NCI-H187 (cell line): ENCODE measurements at places on chromosomes 13 and 19.
A peak's percentile ranks its signal among the peaks of the same experiment; 100 is the strongest.

GRCh38 chr19:40578442-40578908 is 1.8 kb downstream of the SHKBP1 start:
- DNase-seq = no peak

DNA sequence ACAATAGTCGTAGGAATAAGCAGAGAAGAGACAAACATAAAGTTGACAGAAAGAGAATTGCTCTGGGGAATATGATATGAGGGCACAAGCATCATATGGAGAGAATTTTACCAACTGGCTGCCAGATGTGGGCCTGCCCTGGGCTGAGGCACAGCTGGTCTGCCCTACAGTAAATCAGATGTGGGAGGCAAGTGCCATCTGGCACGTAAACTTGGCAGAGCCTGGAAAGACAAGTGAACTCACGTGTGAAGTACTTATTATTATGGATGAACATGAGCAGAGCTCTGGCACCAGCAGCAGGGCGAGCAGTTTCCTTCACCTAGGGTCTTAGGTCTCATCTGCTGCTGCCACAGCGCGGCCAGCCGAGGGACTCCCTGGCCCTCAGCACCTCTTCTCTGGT is 20.6 kb downstream of the PCDH8 start:
- no peak for DNase-seq

DNA sequence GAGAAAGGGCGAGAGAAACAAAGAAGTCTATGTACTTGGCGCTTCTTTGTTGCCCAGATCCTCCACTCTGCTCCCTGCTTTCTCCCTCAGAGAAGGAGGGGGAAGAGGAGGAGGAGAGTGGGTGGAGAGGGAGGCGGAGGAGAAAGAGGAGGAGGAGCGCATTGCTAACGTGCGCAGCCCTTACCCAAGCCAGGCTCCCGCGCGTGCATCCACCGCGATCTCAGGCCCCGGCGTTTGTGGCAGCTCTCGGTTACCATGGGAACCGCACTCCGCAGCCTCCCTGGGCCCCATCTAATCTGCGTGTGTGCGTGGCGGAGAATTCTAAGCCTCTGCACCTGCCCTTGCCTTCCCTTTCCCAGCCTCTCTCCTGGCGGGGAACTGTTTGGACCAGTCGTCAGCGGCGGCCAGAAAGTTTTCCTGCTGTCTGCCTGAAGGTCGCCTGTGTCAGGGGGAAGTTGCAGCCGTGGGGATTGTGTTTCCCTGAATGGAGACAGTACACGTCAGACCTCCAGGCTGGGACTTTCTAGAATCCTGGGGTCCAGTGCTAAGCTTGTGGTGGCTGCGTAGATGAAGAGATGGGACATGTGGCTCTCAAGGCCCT is at the start of gene ERICH6B:
TSS of gene ERICH6B (minus strand) at position 239 of the 601 bp plus-strand sequence. CDS start 18,734 bp downstream, outside the sequence.
- DNase-seq = no peak

GRCh38 chr19:23525276-23525852 is 130.1 kb upstream of the ZNF91 start:
- DNase-seq = no peak

GRCh38 chr13:47875201-47875600 is 125.9 kb downstream of the SUCLA2 start:
- no peak for DNase-seq

- no peak for DNase-seq
Observed at GRCh38 chr19:40596608-40597328, 4.4 kb upstream of the LTBP4 start.

GRCh38 chr13:110475117-110475516 is 86.4 kb downstream of the RAB20 start:
- no peak for DNase-seq

GRCh38 chr13:59566561-59566960 is 597.2 kb downstream of the DIAPH3 start:
- DNase-seq = no peak

DNA sequence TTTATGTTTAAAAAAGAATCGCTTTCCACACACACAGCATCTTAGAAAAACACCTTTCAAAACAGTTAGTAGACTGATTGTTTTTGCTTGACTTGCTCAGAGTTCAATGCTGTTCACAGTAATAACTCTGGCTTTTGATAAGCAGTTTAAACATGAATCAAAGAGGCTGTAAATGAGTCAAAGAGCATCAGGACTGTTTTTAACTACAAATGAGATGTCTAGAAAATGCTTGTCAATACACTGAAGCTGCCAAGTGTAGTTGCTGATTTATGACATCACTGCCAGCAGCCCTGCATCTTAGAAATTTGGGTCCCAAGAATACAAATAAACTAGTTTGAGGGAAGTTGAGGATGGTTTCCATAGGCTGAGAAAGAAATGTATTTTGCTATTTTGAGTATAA is 2057.1 kb upstream of the PCDH20 start:
- DNase-seq = no peak

DNA sequence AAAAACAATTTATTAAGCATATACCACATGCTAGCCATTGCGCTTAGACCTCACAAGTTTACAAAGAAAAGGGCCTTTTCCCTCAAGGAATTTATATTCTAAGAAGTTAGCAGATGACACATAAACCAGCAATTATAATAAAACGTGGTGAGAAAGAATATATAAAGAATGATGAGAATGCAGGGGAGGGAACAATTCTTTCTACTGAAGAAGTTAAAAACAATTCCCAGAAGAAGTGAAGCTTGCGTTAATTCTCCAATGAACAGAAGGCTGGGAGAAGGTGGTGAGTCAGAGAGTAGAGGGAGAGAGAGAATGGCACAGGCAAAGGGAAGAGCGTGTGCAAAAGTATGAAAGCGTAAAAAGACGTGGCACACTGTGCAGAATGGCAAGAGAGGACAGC is 69.5 kb upstream of the ZDHHC20 start:
- DNase-seq = no peak

GRCh38 chr19:43782311-43782660 is 1.5 kb upstream of the KCNN4 start:
- no peak for DNase-seq

- no peak for DNase-seq
Observed at GRCh38 chr13:111875915-111876314, 191.0 kb upstream of the SOX1 start.

- no peak for DNase-seq
Observed at GRCh38 chr19:21758296-21758695, 9.1 kb downstream of the ZNF100 start.

- no peak for DNase-seq
Observed at GRCh38 chr13:43567608-43568007, 219.2 kb downstream of the ENOX1 start.

DNA sequence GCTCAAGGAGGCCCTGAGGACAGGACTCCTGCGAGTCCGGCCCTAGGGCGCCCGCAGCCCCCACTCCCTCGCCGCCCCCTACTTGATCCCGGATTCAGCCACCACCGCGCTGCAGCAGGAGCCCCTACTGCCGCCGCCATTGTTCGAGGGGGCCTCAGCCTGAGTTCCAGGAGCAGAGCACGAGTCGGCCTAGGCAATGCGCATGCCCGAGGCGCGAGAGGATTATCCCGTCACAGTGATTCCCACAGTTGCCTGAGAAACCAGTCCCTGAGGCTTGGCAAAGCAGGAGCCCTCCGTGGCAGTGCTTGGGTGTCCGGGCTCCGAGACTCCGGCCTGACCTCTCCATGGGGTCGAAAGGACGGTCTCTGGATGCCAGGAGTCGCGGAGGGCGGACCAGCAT is 68.4 kb upstream of the ZNF420 start:
- DNase-seq = no peak

GRCh38 chr13:39729156-39729555 is 73.7 kb downstream of the COG6 start:
- DNase-seq = no peak

DNA sequence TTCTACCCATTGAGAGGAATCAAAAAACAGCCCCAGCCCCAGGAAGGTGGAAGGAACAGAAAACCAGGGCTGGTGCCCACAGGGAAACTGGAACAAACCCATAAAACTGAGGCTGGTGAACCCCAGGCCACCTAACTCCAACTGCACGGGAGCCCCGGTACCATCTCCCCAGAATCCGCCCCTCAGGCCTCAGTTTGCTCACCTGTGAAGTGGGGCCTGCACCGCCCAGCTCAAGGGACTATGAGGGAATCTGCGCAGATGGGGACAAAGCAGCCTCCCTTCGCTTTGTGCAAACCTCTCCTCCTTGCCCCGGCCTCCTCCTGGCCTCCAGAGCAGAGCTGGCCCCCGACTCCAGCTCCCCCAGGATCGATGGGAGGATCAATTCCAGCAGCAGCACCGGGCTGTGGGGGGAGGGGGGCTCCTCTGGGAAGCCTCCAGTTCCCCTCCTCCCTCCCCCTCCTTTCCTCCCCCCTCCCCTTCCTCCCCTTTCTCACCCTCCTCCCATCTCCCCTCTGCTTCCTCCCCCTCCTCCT is 9.1 kb upstream of the ONECUT3 start:
- DNase-seq = no peak

- no peak for DNase-seq
Observed at GRCh38 chr13:41820581-41821237, 140.2 kb downstream of the VWA8 start.

GRCh38 chr13:53501387-53501786 is 472.8 kb downstream of the OLFM4 start:
- DNase-seq = no peak

GRCh38 chr13:53301449-53301848 is 272.8 kb downstream of the OLFM4 start:
- no peak for DNase-seq

DNA sequence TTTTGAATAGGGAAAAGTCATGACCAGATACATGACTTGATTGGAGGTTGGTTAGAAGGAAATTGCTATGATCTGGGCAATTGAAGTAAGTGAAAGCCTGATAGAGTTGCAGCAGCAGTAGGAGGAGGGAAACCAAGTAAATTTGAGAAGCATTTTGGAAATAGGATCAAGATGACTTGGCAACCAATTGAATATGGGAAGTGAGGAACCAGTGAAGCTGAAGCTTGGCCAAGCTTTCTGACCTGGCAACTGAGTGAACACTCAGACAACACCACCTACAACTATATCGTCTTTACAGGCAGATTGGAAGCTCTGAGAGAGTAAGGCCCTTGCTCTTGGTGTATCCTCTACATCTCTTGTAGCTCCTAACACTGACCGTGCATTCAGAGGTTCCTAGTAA is 16.2 kb upstream of the KATNAL1 start:
- no peak for DNase-seq

DNA sequence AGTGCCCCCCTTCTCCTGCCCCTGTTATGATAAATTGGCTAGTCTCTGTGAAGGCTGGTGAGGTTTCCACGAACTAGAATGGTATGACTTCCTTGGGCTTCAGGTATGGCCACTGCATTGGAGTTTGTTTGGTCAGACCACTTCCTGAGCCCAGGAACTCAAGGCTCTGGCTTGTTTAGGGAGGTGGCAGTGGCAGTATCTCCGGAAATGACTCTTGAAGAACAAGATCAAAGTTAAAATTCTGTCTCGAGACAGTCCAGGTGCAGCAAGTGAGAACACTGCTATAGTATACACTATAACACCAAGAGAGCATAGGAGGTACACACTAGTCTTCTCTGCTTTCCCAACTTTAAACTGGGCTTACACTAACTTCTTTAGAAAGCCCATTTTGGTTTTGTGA is 309.1 kb downstream of the KLF12 start:
- no peak for DNase-seq

GRCh38 chr13:27466513-27466912 is 16.1 kb upstream of the MTIF3 start:
- DNase-seq = no peak

GRCh38 chr19:53165691-53166091 is 6.8 kb upstream of the ZNF347 start:
- DNase-seq = no peak

- DNase-seq = peak; percentile 3
Observed at GRCh38 chr19:43594710-43595604, 977 bp downstream of the IRGQ start.

GRCh38 chr13:50162001-50162400 is 146.8 kb downstream of the KCNRG start:
- DNase-seq = no peak

DNA sequence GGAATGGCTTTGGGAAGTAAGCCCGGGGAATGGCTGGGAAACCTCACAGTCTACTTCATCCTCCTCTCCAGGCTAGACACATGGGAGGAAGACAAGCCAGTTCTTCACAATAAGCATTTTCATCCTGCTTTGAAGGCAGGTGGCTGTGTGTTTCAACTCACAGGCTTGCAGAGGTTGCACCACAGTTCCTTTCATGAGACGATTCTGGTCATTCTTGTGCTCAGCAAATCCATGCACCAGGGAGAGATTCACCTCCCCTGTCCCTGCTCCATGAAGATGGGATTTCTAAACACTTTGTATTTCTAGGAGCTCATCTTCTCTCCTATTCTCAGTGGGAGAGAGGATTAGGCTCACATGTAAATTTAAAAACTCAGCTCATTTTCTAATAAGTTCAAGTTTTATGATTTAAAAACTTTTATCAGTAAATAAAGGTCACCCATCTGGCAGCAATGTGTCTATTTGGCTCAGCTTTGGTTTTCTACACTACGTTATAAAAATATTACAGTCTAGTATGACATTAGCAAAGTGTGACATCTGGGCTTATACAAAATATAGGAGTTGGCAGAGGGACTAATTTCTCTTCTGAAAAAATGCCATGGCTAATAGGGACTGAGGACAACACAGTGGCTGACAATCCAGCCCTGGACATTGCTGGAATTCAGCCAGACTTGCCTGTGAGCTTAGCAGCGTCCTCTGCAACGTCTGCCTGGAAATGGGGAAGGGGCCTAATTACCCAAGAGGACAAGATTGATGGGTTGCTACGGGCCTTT is 283.2 kb upstream of the SLC10A2 start:
- no peak for DNase-seq
